Hippocampal formation (tissue), 2 donors: ENCODE measurements at places on chromosomes 4 and X.

DNA sequence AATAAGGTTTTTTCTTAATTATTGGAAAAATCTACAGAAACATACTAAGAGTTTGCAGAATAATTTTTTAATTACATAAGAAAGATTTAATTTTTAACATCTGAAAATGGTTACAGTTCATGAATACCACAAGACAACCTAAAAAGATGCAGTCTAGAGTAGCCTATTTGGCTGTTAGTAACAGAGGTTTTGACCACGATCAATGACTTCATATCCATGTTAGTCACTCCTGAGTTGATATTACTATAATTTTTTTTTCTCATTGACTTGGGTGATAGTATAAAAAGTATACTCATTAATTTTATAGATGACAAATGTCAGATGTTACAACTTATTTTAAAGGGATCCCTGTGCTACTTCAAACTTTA is 272.5 kb downstream of the DCTD start:
- no peak for DNase-seq

DNA sequence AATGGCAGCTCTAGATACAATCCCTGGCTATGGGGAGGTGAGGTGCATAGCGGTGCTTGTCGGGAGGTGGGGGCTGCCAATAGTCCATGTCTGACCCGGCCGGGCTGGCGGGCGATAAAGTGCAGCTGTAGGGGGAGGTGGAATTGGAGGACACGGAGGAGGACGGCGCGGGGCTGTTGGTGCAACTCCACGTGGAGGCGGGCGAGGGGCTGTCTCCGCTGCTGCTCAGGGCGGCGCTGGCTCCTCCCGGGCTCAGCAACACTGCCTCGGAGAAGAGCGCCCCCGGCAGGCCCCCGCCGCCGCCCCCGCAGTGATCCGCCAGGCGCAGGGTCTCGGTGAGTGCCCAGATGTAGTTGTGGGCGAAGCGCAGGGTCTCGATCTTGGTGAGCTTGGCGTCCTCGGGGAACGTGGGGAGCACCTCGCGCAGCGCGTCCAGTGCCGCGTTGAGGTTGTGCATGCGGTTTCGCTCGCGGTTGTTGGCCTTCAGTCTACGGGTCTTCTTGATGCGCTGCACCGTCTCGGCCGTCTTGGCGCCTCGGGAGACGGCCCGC is 1.3 kb downstream of the NEUROG2 start:
- DNase-seq: no peak

GRCh38 chrX:127708155-127708554 is 344.0 kb downstream of the ACTRT1 start:
- DNase-seq: no peak

DNA sequence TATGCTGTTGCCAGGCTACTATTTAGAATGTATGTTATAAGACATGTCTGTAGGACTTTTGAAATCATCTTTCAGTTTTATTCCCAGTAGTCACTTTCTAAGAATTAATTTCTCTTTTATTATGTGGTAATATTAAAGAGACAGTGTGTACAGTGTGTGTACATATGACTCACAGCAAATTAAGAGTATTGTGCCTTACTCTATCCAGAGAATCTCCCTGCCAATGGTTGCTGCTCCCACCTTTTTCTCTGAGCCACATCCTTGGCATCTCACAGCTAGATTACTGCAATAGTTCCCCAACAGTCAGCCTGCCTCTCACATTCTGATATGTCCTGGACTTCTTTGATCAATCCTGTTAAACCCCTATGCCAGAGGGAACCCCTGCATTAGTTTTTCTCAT is 114.5 kb downstream of the ANXA5 start:
- no peak for DNase-seq

- DNase-seq: no peak
These were observed 15.0 kb downstream of the ABLIM2 start for GRCh38 chr4:8143392-8144140.

GRCh38 chrX:140918398-140919038 is 83.9 kb upstream of the SPANXB1 start:
- DNase-seq: peak; percentile 36

- no peak for DNase-seq
These were observed 68.4 kb downstream of the RHOH start for GRCh38 chr4:40264995-40265909.

DNA sequence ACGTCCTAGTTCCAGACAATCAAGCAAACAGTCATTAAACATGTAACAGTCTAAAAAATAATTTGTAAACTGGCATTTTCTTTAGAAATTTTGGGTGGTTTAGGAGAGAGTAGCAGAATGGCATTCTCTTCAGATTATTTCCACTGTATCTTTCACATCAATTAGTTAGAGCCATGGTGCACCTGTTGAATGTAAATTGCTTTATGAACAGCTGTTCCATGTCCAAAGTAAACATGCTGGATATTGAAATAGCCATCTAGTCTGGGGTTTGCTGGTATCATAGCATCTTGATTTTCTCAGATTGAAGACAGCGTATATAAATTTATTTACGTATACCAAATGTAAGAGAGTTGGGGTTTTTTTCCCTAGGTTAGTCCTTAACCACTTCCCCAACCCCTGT is 143.6 kb downstream of the RCHY1 start:
- DNase-seq: no peak

DNA sequence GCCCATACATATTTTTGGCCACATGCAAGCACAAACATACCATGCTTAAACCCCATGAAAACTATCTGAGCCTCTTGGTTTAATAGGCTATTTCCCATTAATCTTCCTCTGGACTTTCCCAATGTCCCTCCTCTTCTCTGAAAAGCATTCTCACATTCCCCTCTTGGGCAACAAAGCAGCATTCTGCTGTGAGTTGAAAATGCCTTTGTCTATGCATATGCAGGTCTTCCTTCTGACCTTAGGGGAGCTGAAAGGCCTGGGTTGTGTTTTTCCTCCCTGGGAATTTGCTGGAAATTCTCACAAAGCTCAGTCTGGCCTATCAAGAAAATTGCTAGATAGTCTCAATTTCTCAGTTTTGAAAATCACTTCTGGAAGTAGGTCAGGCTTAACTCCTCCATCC is 4.2 kb downstream of the VSIG4 start:
- no peak for DNase-seq

GRCh38 chr4:14539246-14539645 is 463.0 kb upstream of the CPEB2 start:
- no peak for DNase-seq

DNA sequence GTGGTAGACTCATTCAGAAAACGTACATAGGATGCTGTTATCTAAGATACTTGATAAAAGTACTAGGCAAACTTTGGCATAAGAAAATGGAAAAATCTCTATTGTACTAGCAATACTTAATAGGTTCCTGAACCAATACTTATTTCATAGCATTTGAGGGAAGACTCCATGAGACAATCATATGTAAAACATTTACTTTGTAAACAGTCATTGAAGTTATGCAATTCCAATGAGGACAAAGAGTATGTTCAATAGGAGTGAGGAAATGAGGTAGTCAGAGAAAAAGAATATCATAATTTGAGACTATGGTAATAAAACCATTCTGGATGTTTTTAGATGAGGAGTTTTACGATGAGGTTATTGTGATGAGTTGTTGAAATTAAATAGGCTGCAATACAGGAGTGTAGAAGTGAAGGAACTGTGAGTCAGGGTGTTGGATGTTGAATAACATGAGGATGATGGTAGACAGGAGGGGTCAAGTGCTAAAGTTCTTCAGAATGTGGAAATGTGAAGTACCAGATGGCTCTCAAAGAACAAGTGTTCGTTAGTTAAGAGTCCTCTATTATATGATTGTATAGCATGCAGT is 397.9 kb downstream of the PPP3CA start:
- no peak for DNase-seq

DNA sequence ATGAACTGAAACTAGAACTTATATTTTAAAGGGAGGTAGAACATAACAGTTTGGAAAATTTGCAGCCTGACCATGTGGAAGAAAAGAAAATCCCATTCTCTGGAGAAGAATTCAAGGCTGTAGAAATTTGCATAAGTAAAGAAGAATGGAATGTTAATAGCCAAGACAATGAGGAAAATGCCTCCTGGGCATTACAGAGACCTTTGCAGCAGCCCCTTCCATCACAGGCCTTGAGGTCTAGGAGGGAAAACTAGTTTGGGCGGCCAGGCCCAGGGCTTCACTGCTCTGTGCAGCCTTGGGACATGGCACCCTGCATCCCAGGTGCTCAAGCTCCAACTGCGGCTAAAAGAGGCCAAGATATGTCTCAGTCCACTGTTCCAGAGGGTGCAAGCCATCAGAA is 1506.8 kb downstream of the PCDH18 start:
- DNase-seq: no peak

GRCh38 chr4:10366628-10367027 is 90.6 kb downstream of the ZNF518B start:
- no peak for DNase-seq

- no peak for DNase-seq
These were observed 8.3 kb downstream of the MPP1 start for GRCh38 chrX:154797006-154797405.

DNA sequence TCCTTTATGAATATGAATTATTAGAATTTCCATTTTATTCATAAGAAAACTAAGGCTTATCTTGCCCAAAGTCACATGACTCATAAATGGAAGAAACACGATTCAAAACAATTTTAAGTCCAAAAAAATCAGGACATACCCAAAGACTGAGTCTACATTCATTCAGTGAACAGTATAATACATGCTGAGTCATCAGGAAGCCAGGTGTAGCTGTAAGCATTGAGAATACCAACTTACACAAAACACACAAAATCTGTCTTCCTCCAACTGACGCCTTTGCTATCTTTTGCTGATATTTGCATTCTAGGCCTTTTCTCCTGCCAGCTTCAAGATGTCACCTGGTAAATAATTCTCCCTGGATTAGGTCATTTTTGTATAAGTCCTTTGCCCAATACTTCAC is 520.1 kb upstream of the GALNT7 start:
- no peak for DNase-seq
